ENCODE measurements at places on chromosomes 16 and 17.

- DNase-seq: no peak
Observed at GRCh38 chr16:85089525-85089924, 22.7 kb downstream of the CIBAR2 start.

DNA sequence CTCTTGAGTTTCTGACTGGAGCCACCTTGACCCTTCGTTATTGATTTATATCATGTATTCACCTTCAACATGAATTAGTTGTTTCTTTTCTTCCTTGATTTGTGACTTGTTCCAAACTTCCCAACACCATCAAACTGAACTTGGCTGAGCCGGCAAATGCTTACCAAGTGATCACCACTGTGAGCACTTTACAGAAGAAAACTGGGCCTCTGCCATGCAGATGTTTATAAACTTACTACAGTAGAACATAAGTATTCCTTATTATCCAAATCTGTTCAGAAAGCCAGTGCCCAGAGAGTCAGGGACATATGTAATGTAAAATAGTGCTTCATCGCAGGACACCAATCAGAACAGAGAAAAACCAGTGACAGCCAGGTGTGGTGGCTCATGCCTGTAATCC, 19.9 kb downstream of the CMTM4 start:
- no peak for DNase-seq

- no peak for DNase-seq
Observed at GRCh38 chr17:45430738-45431530, 1.7 kb downstream of the ARHGAP27 start.

DNA sequence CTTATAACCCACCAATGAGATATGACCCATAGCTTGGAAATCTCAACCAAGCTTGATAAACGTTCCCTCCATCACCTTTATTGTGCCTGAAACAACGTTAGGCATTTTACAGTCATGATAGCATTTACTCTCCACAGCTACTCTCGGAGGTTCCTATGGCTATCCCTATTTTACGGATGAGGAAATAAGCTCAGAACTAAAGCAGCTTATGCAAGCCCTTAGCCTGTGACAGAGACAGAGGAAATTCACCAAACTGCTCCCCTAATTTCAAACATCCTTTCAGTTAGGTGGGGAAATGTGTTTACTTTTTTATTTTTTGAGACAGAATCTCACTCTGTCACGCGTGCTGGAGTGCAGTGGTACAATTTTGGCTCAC, 18.7 kb downstream of the DCUN1D3 start:
- DNase-seq: no peak

- peak; percentile 51 for DNase-seq
Observed at GRCh38 chr17:22266231-22266630, 573.9 kb downstream of the KCNJ18 start.

DNA sequence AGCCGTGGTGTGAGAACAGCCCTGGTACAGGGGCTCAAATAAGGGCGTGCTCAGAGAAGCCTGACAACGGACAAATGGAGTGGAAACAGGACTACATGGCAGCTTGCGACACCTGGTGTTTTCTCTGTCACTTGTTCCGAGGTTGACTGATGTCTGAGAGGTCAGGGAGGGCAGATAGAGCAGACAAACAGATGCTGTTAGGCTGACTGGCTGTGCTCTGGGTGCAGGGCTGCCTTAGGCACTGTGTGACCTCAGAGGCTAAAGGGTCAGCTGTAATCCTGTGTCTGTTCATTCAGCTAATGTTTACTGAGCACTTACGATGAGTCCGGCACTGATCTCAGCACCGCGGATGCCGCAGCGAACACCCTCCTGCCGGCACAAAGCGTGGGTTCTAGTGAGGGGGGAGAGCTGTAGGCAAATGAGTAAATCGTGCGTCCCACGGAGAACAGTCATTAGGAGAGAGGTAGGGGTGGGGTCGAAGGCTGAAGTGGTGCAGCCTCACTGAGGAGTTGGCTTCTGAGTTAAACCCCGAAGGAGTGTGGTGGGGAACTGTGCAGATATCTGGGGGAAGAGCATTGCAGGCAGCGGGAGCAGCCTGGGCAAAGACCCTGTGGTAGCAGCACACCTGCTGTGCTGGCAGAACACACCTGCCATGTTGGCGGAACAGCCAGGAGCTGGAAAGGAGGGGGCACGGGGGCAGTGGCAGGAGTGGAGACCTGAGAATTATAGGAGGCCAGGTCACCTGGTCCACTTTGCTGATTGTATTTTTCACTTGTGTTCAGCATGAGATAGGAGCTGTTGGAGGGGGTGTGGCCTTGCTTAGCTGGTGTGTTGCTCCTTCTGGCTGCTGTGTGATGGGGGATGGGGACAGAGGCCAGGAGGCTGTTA, 35.0 kb downstream of the GPT2 start:
- DNase-seq: no peak

- no peak for DNase-seq
Observed at GRCh38 chr17:57918017-57918895, 37.0 kb downstream of the CUEDC1 start.

DNA sequence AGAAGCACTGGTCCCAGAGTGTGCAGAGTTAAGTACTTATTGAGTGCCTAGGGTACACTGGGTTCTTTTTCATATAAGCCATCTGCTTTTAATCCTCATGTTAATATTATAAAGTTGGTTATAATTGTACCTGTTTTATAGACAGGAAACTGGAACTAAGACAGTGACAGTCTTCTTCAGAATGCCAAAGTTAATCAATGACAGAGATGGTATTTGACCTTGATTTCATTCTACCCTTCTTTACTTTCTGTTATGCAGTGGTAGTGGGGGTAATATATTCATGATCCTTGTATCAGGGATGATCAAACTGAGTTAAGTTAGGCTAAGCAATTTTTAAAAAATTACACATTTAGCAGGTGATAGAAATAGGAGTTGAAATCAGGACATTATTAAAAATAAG, 108.6 kb upstream of the GOT2 start:
- DNase-seq: no peak

GRCh38 chr17:75475851-75476250, 19.4 kb downstream of the TMEM94 start:
- no peak for DNase-seq

GRCh38 chr16:57611181-57611580, 17.2 kb upstream of the ADGRG1 start:
- DNase-seq: no peak

DNA sequence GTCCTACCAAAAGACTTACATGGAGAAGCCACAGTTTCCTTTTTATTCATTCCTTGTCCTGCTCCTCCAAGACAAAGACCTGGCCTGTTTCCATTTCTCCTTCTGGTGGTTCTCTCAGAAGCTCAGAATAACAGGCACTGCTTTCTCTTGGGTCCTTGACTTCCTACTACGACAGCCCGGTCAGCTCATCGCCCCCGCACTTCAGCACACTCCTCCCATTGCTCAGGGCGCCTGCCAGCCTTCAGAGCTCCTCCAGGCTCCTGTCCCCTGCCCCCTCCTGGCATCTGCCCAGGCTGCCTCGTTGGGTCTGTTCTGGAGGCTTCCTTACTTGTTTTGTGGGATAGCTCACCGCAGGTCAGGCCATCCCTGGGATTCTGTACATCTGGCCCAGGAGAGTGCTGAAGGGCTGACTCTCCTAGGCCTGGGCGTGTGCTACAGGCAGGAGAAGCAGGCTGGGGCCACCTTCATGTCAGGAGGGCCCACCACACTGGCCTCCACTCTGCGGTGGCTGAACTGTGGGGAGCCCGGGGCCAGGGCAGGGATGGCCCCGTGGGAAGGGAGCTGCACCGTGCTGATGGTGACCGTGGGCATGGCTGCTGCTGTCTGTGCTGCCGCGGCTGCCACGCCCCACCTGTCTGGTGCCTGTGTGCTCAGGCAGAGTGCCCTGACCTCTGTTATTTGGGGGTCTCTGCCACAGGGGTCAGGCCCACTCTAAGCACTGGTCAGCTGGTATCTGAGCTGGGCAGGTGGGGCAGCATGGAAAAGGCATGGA, 17.7 kb downstream of the TCF25 start:
- no peak for DNase-seq

DNA sequence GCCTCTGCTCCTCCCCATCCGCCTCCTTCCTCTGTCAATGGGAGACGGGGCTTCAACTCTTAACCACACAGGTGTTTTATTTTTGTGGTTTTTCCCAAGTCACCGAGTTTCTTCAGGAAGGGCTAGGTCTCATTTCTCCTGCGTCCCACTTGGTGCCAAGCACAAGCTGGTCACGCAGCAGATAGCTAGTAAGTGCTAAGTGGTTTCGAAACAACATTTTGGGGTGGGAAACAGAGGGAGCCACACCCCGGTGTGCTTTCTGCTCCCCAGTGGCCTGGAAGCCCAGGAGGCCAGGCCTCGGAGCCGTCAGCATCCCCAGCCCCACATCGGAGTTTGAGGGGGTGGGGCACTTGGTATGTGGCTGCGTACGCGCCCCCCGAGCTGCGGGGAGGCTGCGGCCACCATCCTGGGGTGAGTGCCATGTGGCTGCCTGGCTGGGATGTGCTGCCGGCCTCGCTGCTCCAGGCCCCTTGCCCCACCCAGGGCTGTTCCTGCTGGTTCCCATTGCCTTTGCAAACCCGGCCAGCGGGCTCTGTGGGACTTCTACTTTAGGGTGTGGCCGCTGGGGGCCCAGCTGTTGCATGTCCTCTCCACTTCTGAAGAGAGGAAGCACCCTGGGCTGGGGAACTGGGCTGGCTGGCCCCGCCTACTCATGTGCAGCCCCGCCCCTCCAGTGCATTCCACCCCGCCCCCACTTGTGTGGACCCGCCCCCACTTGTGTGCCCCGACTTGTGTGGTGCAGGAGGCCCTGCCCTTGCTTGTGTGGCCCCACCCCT, 55.6 kb downstream of the BAIAP2 start:
- no peak for DNase-seq

- no peak for DNase-seq
Observed at GRCh38 chr16:6146874-6147425, 1049.4 kb upstream of the EEF2KMT start.

GRCh38 chr16:55301385-55302008, 22.5 kb upstream of the IRX6 start:
- DNase-seq: no peak

DNA sequence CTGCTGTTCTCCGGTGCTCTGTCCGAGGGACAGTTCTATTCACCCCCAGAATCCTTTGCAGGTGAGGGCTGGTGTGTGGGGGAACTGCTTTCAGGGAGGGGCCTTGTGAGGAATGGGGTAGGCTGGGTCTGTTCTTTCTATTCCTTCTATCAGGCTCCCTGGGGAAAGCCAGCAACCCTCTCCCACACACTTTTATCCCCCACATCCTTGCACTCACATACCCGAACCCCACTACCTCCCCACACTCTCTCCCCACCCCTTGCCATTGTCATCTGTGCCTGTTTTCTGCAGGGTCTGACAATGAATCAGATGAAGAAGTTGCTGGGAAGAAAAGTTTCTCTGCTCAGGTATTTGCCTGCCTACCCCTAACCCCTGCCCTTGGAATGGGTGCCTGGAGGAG, 6.4 kb upstream of the TCAP start:
- no peak for DNase-seq

GRCh38 chr16:66521252-66521713, 28.6 kb downstream of the TK2 start:
- DNase-seq: no peak

GRCh38 chr17:1488826-1489270, 3.6 kb downstream of the MYO1C start:
- no peak for DNase-seq

- DNase-seq: no peak
Observed at GRCh38 chr17:34311291-34311690, 7.9 kb upstream of the CCL8 start.

GRCh38 chr16:67814567-67814966, 7.9 kb downstream of the TSNAXIP1 start:
- DNase-seq: no peak

DNA sequence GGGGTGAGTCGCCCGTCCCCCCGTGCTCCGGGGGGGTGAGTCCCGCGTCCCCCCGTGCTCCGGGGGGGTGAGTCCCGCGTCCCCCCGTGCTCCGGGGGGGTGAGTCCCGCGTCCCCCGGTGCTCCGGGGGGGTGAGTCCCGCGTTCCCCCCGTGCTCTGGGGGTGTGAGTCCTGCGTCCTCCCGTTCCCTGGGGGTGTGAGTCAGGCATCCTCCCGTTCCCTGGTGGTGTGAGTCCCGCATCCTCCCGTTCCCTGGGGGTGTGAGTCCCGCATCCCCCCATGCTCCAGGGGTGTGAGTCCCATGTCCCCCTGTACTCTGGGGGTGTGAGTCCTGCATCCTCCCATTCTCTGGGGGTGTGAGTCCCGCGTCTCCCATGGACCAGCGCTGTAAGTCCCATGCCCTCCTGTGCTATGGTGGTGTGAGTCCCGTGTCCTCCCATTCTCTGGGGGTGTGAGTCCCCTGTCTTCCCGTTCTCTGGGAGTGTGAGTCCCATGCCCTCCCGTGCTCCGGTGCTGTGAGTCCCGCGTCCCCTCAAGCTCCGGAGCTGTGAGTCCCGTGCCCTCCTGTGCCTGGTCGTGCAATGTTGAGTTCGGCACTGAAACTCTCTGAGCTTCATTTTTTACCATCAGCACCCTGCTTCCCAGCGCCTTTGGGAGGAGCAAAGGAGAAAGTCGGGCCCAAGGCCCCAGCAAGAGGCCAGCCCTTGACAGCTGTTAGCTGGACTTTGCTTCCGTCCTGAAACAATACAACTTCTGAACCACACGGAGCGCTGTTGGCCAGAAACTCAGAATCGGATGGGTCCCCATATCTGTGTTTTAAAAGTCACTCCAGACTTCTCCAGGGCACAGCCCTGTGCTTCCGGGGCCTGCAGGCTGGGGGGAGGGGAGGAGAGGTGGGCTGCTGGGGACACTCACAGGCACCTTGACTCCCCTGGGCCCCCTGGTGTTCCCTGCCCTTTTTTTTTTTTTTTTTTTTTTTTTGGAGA, 11.5 kb upstream of the ZC3H18 start:
- peak; percentile 38 for DNase-seq
